Stimulated activated CD4-positive, alpha-beta T cell treated with anti-CD3 and anti-CD28 coated beads, TNF-alpha, amount 100 ng/mL, for 1 hour (primary cell): ENCODE measurements at places on chromosomes 3 and 15.

DNA sequence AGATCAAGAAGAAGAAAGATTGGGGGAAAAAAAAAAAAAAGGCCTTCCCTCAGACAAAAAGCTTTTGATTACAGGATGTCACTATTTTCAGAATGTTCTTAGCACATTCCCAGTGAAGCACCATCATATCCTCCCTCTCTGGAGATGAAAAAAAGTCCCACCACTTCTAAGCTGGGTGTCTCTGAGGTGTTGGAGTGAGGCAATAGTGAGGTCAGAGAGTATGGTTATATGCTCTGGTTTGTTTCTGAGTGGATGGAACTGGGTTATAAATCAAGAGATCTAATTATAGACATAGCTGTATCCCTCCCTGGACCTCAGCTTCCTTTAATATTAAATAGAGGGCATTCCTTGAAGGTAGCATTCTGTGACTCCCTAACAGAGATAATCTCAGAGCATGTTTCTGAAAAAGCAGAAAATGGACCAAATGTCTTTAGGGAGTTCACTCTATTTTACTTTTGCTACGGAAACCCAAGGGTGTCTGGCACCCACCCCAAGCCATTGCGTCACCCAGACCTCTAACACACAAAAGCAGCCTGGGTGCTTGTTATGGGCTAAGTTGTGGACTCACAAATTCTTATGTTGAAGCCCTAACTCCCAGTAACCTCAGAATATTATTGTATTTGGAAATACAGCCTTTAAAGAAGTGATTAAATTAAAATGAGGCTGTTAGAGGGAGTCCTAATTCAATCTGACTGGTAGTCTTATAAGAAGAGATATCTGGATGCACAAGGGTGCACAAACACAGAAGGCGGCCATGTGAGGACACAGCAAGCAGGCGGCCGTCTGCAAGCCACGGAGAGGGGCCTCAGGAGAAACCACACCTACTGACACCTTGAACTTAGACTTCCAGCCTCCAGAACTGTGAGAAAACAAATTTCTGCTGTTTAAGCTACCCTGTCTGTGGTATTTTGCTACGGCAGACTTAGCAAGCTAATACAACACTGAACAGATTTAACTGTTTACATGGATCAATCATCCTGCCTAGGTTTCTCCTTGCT, 81.5 kb downstream of the MB21D2 start:
- DNase-seq = no peak

DNA sequence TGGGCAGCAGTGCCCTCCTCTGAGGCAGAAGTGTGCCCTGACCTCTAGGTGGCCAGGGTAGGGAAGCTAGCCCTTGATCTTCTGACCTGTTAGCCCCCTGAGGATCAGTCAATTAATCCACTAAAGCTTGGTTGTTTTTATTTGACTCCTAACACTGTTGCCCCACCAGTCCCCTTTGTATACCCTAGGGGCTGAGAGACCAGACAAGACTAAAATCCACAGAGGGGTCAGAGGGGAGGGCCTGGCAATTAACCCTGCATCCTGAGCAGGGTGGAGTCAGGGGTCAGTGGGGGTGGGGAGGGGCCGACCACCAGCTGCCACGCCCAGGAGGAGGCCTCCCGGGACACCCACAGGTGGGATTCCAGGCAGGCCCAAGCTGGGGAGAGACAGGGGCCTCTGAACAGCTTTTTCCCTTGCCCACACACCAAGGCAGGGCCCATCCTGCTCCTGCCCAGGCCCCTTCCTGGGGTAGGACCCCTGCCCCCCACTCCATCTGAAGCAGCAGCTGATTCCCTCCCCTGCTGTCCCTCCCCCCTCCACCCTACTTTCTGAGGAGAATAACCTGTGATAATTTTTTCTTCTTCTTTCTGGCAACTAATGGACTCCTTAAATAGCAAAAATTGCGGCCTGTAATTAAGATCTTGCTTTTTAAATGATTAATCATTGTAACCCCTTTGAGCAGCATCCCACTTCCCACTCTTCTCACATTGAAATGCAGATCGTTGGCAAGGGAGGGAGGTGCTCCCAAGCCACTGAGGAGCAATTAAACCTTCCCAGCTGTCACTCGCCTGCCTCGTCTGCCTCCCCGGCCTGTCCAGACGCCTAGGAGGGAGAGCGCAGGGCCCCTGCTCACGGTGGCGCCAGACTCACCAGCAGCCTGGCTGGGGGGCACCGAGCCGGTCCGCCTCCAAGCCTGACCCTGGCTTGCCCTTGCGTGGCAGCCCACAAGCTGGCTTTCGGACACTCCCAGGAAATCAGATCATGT, 51.9 kb downstream of the RHCG start:
- DNase-seq = no peak

DNA sequence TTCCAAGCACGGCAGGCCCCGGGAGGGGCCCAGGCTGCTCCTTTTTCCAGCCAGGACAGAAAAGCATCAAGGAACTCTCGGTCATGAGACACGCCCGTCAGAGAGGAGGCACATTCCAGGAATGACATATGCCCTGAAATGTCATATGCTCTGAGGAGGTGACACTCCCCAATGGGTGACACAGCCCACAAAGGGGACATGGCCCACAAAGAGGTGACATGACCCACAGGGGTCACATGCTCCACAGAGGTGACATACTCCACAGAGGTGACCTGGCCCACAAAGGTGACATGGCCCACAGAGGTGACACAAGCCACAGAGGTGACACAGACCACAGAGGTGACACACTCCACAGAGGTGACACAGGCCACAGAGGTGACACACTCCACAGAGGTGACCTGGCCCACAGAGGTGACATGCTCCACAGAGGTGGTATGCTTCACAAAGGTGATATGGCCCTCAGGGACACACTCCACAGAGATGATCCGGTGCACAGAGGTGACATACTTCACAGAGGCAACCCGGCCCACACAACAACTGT, 79.2 kb downstream of the ABHD5 start:
- DNase-seq = no peak

- DNase-seq = no peak
These were observed 115.7 kb downstream of the PDZRN3 start for GRCh38 chr3:73509066-73509465.

DNA sequence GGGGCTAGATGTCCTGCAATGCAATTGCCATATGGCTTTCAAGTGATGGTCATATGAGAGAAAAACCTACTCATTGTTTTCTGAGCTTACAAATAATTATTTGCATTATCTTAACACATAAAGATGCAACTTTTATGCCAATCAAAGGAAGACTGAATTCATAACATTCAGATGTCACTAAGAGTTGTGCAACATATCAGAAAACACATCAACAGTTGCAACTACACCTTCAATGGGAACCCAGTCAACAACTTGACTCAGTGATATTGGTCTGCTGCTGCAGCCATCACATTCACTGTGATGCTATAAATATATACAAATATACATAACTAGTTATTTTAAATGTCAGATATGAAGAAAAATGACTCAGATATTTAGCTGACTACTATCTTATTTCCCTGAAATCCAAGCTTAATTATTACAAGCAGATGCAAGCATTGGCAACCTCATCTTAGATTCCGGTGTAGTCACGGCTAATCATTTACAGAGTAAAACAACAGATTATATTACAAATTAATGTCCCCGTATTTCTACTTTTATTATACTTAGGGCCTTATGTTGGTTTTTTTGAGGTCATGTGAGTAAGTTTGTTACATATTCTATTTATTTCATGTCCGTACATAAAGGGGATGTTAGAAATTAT, 23.7 kb downstream of the CNTN3 start:
- no peak for DNase-seq

DNA sequence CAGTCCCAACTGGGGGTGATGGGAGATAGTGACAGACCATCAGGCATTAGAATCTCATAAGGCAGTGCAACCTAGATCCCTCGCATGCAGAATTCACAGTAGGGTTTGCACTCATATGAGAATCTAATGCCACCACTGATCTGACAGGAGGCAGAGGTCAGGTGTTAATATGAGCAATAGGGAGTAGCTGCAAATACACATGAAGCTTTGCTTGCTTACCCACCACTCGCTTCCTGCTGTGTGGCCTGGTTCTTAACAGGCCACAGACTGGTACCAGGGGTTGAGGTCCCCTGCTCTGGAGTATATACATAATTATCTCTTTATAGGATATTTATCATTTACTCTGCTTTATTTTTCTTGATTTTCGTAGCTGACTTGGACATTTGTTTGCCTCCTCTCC, 36.0 kb upstream of the ZMAT3 start:
- no peak for DNase-seq
